ENCODE measurements at places on chromosomes 3 and 15. TPM values are rescaled to one million over a fixed set of nuclear protein-coding genes. Genes with fewer than 3 reads are reported as not detected.
A peak's percentile ranks its signal among the peaks of the same experiment; 100 is the strongest.

GRCh38 chr15:73716417-73716816, 32.2 kb downstream of the CD276 start:
- no peak for DNase-seq
- H3K36me3 ChIP-seq: peaks cover 7% of the 10 kb centered on the region
- H3K27me3 ChIP-seq: no peaks in the 10 kb centered on the region
- H3K4me1 ChIP-seq: no peaks in the 10 kb centered on the region
- H3K4me3 ChIP-seq: no peak overlapping the region

- no peak for DNase-seq
- no peaks in the 10 kb centered on the region for H3K36me3 ChIP-seq
- H3K4me3 ChIP-seq: no peak overlapping the region
- H3K27ac ChIP-seq: no peak overlapping the region
- H3K4me1 ChIP-seq: peaks cover 12% of the 10 kb centered on the region
Observed at GRCh38 chr3:111385971-111386495, 156.0 kb upstream of the CD96 start.

- H3K4me1 ChIP-seq: no peaks in the 10 kb centered on the region
- no peak overlapping the region for H3K4me3 ChIP-seq
- H3K27me3 ChIP-seq: 0 out of 2 replicates have a peak, but pooled peaks cover 3% of the 10 kb centered on the region
- no peaks in the 10 kb centered on the region for H3K36me3 ChIP-seq
- DNase-seq: no peak
Observed at GRCh38 chr15:97706059-97706458, 254.4 kb upstream of the ARRDC4 start.

DNA sequence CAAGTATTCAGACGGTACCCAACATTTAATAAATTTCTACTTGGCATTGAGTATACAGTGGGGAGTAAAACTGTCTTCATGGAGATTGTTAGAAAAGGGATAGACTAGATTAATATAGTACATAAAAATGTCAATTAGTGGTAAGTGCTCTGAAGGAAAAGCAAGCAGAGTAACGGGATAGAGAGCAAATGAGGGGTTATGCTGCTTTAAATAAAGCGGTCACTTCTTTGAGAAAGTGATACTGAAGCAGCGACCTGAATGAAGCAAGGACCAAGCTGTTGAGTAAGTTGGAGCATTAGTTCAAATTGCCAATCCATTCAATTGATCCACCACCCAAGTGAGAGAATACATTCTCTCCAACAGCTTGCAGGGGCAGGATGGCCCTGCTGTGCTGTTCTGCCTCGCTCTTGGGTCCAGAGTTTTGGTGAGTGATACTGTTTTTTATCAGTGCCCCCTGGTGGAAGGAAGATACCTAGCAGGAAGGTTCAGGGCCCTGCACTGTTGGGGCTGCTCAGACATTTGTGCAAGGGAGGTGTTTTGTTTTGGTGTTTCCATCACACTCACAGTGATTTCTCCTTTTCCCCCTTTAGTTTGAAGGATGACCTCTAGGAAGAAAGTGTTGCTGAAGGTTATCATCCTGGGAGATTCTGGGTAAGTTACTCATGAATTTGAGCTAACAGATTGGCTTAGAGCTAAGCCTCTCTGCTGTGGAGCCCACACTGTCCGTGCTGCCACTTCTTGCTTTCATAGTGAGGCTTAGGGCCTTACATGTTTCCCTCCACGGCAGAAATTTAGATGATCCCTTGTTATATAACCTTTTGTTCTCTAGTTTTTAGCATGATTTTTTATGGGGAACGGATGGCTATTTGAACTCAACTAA, 69.0 kb downstream of the RAB7A start:
- no peak overlapping the region for H3K4me3 ChIP-seq
- H3K27ac ChIP-seq: no peak overlapping the region
- peak; percentile 78 for DNase-seq
- peaks cover 27% of the 10 kb centered on the region for H3K36me3 ChIP-seq
- H3K4me1 ChIP-seq: no peaks in the 10 kb centered on the region

DNA sequence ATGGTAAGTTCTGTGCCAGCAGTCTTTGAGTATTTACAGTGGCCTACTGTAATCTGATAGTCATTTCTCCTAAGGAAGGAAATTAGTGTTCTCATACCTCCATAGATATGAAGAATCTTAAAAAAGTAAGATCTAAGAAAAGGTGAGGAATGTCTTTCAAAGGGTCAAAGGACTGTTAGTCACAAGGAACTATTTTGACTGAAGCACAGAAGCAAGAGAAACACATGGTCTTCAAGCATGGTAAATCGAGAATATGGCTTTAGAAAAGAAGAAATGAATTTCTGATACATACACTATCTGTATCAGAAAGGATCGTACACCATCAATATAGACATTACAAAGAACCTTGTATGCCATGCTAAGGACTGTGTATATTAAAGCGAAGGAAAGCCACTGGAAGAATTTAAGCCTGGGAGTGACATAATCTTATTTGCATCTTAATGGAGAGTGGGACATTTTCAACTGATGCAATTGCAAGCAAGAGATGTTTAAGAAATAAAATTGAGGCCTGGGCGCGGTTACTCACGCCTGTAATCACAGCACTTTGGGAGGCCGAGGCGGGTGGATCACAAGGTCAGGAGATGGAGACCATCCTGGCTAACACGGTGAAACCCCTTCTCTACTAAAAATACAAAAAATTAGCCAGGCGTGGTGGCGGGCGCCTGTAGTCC, 5.5 kb upstream of the ACAP2 start:
- peaks cover 11% of the 10 kb centered on the region for H3K4me1 ChIP-seq
- no peak for DNase-seq
- no peaks in the 10 kb centered on the region for H3K27me3 ChIP-seq
- H3K27ac ChIP-seq: no peak overlapping the region

- H3K27me3 ChIP-seq: no peaks in the 10 kb centered on the region
- H3K4me1 ChIP-seq: peaks cover 18% of the 10 kb centered on the region
- H3K27ac ChIP-seq: peak overlapping the region; percentile 10
- H3K4me3 ChIP-seq: no peak overlapping the region
- H3K36me3 ChIP-seq: no peaks in the 10 kb centered on the region
- DNase-seq: no peak
Observed at GRCh38 chr15:41790756-41791546, 16.7 kb downstream of the MAPKBP1 start.

DNA sequence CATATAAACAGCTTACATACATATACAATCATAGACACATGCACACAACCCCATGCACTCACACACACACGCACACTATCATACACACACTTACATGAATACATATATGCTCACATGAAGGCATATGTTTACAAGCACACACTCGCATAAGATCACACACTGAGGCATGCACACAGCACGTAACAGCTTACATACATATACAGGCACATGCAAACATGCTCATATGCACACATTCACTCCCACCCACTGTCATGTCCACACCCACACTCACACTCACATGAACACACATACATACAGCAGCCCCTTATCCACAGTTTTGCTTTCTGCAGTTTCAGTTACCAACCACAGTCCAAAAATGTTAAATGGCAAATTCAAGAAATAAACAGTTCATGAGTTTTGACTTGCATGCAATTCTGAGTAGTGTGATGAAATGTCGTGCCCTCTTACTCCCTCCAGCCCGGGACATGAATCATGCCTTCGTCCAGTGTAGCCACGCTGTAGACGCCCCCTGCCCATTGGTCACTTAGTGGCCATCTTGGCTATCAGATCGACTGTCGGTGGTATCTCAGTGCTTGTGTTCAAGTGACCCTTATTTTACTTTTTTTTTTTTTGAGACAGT, 27.8 kb downstream of the MEGF11 start:
- H3K36me3 ChIP-seq: no peaks in the 10 kb centered on the region
- DNase-seq: no peak
- H3K27me3 ChIP-seq: no peaks in the 10 kb centered on the region
- H3K27ac ChIP-seq: no peak overlapping the region
- no peaks in the 10 kb centered on the region for H3K4me1 ChIP-seq

- peak; percentile 55 for DNase-seq
- H3K4me1 ChIP-seq: no peaks in the 10 kb centered on the region
- no peak overlapping the region for H3K4me3 ChIP-seq
- H3K36me3 ChIP-seq: no peaks in the 10 kb centered on the region
- H3K27ac ChIP-seq: no peak overlapping the region
- H3K27me3 ChIP-seq: no peaks in the 10 kb centered on the region
Observed at GRCh38 chr3:150286390-150287147, 121.5 kb upstream of the TSC22D2 start.

- H3K36me3 ChIP-seq: no peaks in the 10 kb centered on the region
- H3K27ac ChIP-seq: no peak overlapping the region
- H3K4me3 ChIP-seq: peak overlapping the region; percentile 75
- peaks cover 44% of the 10 kb centered on the region for H3K4me1 ChIP-seq
- no peak for DNase-seq
Observed at GRCh38 chr15:45185903-45186770, 1.6 kb downstream of the SHF start.

- no peak overlapping the region for H3K4me3 ChIP-seq
- no peak overlapping the region for H3K27ac ChIP-seq
- H3K27me3 ChIP-seq: no peaks in the 10 kb centered on the region
- DNase-seq: peak; percentile 80
- 0 out of 2 replicates have a peak, but pooled peaks cover under 1% of the 10 kb centered on the region for H3K36me3 ChIP-seq
Observed at GRCh38 chr3:185280572-185281365, 26.9 kb upstream of the EHHADH start.

- no peak overlapping the region for H3K4me3 ChIP-seq
- no peak for DNase-seq
- H3K27ac ChIP-seq: no peak overlapping the region
- H3K27me3 ChIP-seq: no peaks in the 10 kb centered on the region
Observed at GRCh38 chr15:60417112-60417511, 19.3 kb upstream of the ANXA2 start.

- no peak overlapping the region for H3K27ac ChIP-seq
- peaks cover 79% of the 10 kb centered on the region for H3K36me3 ChIP-seq
- no peak overlapping the region for H3K4me3 ChIP-seq
- no peaks in the 10 kb centered on the region for H3K27me3 ChIP-seq
- no peaks in the 10 kb centered on the region for H3K4me1 ChIP-seq
Observed at GRCh38 chr3:52253314-52254304, 8.1 kb downstream of the PPM1M start.

- H3K4me3 ChIP-seq: no peak overlapping the region
- H3K27me3 ChIP-seq: no peaks in the 10 kb centered on the region
- peaks cover 11% of the 10 kb centered on the region for H3K4me1 ChIP-seq
- H3K27ac ChIP-seq: no peak overlapping the region
- peak; percentile 74 for DNase-seq
- H3K36me3 ChIP-seq: no peaks in the 10 kb centered on the region
Observed at GRCh38 chr3:114319453-114319852, 25.6 kb downstream of the TIGIT start.

DNA sequence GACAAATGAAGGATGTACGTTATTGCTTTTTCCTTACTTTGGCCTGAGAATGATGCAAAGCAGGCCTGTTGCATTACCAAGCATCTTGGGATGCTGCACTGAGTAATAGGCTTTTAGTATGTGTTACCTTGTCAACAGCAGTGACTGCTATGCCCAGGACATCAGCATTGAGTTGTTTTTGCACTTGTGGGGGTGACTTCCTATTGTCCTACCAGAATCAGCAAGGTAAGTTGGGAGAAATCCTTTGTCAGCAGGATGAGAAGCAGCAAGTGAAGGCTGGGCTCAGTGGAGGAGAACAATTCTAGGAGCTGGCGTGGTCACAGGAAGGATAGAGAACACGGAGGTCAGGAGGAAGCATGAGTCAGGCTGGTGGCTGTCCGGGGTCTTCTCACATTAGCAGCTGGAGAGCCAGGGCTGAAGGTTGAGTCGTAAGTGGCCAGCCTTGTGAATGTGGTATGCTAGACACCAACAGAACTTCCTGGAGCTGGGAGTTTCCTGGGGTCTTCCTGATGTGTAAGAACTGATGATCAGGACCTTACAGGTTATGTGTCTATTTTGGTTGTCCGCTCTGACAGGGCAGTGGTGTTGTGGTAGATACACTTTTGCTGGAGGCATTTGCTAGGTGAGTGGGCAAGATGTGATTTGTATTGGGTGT, 142.7 kb downstream of the FNDC3B start:
- H3K27me3 ChIP-seq: no peaks in the 10 kb centered on the region
- no peak overlapping the region for H3K27ac ChIP-seq
- H3K4me1 ChIP-seq: peaks cover 13% of the 10 kb centered on the region
- H3K36me3 ChIP-seq: peaks cover 6% of the 10 kb centered on the region

GRCh38 chr15:39684233-39684632, 98.4 kb downstream of the FSIP1 start:
- H3K27ac ChIP-seq: no peak overlapping the region
- H3K4me3 ChIP-seq: no peak overlapping the region
- no peaks in the 10 kb centered on the region for H3K27me3 ChIP-seq
- H3K4me1 ChIP-seq: peaks cover 6% of the 10 kb centered on the region

GRCh38 chr3:48938156-48938555, 19.5 kb downstream of the ARIH2 start:
- peaks cover 25% of the 10 kb centered on the region for H3K36me3 ChIP-seq
- no peak overlapping the region for H3K27ac ChIP-seq
- H3K27me3 ChIP-seq: no peaks in the 10 kb centered on the region

GRCh38 chr3:114974387-114974786, 172.7 kb downstream of the ZBTB20 start:
- no peak overlapping the region for H3K27ac ChIP-seq
- no peak for DNase-seq
- no peaks in the 10 kb centered on the region for H3K27me3 ChIP-seq
- no peak overlapping the region for H3K4me3 ChIP-seq
- no peaks in the 10 kb centered on the region for H3K36me3 ChIP-seq

DNA sequence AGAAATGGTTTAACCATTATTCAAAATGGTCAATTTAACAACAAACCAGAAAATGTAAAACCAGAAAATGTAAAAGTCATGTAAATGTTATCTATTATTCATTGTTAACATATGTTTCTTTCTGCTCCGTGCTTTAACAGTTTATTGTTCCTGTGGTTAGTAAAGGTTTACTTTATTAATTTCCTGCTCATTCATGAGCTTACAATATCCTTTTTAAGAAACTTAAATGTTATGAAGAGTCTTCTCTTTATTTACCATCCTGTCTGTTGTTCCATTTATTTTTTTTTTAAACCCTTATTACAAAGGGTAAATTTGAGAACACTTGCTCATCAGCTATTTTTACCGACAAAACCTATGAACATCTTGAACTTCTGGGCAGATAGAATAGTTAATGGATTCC, 148.1 kb downstream of the GHSR start:
- H3K27ac ChIP-seq: no peak overlapping the region
- no peak for DNase-seq
- peaks cover 49% of the 10 kb centered on the region for H3K36me3 ChIP-seq
- H3K4me1 ChIP-seq: peaks cover 13% of the 10 kb centered on the region
- no peak overlapping the region for H3K4me3 ChIP-seq

- no peaks in the 10 kb centered on the region for H3K4me1 ChIP-seq
- H3K36me3 ChIP-seq: no peaks in the 10 kb centered on the region
- H3K27ac ChIP-seq: no peak overlapping the region
- H3K4me3 ChIP-seq: no peak overlapping the region
- H3K27me3 ChIP-seq: no peaks in the 10 kb centered on the region
- no peak for DNase-seq
Observed at GRCh38 chr15:39376371-39376909, 204.4 kb upstream of the THBS1 start.

The ARPP21 gene
- 9.9 TPM for total RNA-seq

The REC114 gene
- not detected for total RNA-seq

The LYZL4 gene
- total RNA-seq: not detected

The SOX14 gene
- not detected for total RNA-seq

The TMIE gene
- total RNA-seq: 0.08 TPM

The UROC1 gene
- not detected for total RNA-seq

The ACOX2 gene
- 0.26 TPM for total RNA-seq

The STAB1 gene
- total RNA-seq: not detected

The AADACL2 gene
- total RNA-seq: not detected

Data from SJCRH30 (cell line).